ENCODE measurements at places on chromosomes 5 and 9.

DNA sequence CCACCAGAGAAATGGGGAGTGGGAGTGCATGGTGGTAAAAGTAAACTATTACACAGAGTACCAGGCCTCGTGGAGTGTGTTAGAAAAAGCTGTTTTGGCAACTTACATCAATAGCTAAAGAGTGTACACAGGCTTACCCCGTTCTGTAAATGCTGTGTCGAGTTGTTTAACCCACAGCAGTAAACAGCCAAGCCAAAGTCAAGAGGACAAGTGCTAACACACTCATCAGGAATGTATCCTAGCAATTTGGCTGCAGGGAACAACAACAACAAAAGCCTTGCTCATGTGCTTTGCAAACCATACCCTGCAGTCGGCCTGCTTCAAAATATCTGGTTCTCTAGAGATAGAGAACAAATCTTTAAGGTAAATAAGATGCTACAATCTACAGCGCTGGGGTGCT is 15.9 kb downstream of the DAP start:
- DNase-seq, result no peak

DNA sequence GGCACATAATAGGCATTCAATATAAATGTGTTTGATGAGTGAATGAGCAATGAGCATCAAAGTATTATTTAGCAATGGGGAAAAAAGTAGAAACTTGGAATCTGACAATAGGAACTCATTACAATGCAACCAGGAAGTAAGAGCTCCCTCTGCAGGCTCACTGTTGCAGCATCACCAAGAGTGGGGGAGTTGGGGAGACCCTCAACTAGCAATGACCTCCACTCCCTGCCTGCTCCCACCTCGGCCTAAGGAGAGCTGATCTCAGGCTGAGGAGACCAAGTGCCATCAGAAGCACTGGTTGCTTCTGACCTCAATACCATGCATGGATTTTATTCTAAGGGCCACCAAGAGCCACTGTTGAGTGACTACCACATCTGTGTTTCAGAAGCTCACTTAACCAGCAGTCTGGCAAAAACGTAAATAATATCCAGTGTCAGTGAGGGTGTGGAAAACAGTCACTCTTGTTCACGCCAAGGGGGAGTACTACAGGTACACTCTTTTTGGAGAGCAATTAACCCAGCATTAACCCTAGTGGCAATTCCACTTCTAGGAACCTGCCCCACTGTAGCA is 8.0 kb downstream of the VDAC1 start:
- no peak for DNase-seq

DNA sequence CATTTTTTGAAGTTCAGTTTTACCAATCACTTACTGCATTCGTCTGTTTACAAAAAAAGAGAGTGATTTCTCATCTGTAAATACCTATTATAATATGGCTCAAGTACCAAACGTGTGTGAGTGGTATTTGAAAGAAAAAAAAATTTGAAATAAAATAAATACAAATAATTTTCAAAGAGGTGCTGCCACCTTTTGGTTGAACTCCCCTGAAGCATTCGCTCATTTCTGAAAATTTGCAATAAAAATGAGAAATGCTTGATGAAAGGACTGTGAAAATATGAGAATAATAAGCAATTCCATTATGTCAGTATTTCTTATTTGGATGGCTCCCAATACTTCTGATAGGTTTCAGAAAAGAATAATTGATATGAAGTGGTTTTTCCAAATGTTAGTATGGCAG is 409.9 kb downstream of the CTNND2 start:
- DNase-seq, result no peak

- DNase-seq, result no peak
Observed at GRCh38 chr5:56567278-56567677, 248.1 kb upstream of the MAP3K1 start.

DNA sequence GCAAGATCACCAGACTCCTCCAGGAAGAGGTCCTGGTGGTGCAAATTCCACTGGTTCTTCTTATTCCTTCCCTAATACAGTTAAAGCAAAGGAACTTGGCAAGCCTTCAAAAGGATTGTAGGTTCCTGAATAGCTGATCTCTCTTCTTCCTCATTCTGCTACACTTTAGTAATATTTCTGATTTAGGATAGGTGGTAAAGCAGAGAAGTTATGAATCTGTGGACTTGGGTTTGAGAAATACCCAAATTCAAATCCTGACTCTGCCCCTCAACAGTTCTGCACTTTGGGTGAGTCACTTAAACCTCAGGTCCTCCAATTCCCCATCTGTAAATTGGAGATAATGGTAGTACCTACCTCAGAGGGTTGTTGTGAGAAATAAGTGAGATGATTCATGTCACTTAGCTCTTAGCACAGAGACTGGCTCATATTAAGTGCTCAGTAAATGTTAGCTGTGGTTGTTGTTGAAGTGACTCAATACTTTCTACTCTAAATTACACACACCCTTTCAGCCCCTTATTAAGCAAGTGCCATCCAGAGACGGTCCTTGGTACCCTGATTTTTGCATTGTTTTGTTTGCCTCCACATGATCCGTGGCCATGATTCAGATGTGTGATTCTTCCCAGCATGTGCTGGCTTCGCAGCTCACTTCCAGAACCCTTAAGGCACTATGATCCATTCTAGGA is 5.2 kb downstream of the SH3RF2 start:
- no peak for DNase-seq

DNA sequence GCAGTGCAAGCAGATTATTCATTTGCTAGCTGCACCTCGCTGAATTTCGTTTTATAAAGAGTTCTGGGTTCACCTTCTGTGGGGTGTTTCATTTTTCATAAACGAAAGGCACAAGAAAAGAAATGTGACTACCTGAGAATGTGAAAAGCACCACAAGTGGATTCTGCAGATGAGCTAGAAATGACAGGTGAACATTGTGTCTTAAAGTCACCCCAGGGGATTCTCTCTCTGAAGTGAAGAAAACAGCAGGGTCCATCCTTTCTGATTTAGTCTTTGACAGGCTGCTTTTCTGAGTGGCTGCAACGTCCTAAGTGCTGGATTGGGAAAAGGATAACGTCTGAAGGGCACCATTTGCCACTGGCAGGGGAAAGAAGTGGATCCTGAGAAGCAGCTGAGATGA is 469.3 kb downstream of the SPATA31D1 start:
- DNase-seq, result no peak

GRCh38 chr9:31248156-31248555 is 1136.3 kb upstream of the ACO1 start:
- DNase-seq, result no peak

DNA sequence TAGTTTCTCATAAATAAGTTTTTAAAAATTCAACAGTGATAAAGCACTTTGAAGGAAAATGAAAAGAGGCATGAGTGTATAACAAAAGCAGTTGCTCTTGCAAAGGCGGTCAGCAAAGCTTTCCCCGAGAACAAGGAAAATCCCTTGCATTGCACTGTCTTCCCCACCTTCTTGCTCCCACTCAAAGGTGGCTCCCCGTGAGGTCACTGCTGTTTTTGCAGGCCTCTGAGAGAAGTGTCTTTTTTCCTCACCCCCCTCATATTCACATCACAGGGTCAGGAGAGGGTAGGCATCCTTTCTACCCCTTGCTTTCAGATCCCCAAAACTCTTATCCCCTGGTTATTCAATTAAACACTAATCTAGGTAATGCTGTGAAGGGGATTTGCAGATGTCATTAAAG is 15.2 kb upstream of the SLC36A1 start:
- DNase-seq, result no peak
